ENCODE measurements at places on chromosomes 12 and 14.

DNA sequence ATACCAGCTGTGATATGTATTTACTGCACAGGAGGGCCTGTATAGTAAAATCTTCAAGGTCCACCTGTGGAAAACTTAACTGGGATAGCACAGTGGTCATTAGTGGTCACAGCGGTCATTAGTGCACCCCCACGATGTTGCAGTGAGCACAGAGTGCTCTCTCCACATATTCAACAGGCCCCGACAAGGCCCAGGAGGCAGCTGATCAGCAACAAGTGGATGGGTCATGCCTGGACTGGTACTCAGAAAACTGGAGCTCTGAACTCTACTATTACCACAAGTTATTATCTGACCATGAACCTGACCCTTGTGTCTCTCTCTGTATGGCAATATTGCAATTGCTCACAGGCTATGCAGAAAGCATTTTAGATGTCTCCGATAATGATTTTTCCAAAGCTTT is 129.5 kb downstream of the SLC35F4 start:
- DNase-seq: no peak

- no peak for DNase-seq
Measured at GRCh38 chr12:69685810-69686209, 13.3 kb downstream of the BEST3 start.

- DNase-seq: no peak
Measured at GRCh38 chr12:38728894-38729293, 176.5 kb downstream of the CPNE8 start.

DNA sequence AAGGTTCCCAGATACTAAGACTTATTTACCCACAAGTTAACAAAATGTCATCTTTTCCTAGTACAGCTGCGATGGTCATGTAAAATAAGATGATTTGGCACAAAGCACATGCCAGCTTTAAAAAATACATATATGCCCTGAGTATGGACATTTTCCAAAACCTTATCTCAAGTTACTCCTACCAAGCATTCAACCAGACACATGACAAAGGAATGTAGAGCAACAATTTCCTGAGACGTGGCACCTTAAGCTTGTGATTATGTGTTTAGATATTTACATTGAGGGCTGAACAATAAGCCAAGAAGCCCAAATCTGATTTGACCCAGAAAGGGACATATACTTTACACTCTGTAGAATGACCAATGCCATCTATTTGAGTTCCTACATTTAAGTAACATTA is 24.5 kb upstream of the OVCH1 start:
- DNase-seq: no peak

DNA sequence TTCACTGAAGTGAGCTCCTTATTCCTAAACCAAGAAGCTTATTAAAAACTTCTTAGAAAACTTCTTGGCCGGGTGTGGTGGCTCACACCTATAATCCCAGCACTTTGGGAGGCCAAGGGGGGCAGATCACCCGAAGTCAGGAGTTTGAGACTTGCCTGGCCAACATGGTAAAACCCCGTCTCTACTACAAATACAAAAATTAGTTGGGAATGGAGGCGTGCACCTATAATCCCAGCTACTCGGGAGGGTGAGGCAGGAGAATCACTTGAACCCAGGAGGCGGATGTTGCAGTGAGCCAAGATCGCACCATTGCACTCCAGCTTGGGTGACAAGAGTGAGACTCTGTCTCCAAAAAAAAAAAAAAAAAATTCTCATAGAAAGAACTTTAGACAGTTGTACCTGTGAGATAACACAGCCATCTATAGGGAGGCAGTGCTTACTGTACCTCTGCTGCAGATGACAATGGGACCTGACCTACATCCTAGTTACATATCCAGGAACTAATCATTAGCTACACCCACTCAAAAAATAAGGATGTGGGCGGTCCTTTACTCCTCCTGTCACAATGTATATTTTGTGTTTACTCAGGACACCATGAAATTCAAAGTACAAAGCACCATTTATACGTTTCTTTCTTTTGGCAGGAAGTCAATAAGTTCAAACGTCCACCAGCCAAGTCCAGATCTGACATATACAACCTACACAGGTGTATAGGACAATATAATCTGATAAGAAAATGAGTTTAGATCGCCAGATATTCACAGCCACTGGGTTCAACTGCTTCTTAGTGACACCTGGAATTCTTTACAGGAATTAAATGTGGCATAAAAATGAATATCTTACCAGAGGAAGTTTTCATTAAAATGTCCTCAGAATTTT is 14.9 kb downstream of the STXBP6 start:
- no peak for DNase-seq

- DNase-seq: no peak
Measured at GRCh38 chr12:95487024-95487423, 13.1 kb downstream of the METAP2 start.

DNA sequence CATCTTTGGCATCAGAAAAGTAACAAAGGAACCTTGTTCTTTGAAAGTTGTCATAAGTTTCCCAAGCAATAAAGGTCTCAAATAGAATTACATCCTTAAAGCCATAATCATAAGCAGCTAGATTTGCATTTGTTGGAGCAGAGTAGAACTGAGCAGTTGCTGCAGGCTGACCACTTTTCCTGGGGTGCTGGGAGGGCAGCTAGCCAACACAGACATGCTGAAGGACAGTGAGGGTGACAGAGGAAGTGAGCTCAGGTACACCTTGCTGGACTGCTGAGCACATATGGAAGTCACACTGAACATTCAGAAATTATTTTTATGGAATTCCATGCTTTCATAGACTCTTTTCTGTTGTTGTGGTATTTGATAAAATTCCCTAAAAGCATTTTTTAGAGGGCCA is 66.2 kb downstream of the MARK3 start:
- no peak for DNase-seq

All from stimulated activated CD8-positive, alpha-beta memory T cell treated with anti-CD3 and anti-CD28 coated beads, Interleukin-7, amount 100 ng/mL, for 4 hours (primary cell).